ENCODE measurements at places on chromosomes 2 and 18. TPM values are rescaled to one million over a fixed set of nuclear protein-coding genes. Genes with fewer than 3 reads are reported as not detected.

SERPINB11 gene
- total RNA-seq, result not detected

DNA sequence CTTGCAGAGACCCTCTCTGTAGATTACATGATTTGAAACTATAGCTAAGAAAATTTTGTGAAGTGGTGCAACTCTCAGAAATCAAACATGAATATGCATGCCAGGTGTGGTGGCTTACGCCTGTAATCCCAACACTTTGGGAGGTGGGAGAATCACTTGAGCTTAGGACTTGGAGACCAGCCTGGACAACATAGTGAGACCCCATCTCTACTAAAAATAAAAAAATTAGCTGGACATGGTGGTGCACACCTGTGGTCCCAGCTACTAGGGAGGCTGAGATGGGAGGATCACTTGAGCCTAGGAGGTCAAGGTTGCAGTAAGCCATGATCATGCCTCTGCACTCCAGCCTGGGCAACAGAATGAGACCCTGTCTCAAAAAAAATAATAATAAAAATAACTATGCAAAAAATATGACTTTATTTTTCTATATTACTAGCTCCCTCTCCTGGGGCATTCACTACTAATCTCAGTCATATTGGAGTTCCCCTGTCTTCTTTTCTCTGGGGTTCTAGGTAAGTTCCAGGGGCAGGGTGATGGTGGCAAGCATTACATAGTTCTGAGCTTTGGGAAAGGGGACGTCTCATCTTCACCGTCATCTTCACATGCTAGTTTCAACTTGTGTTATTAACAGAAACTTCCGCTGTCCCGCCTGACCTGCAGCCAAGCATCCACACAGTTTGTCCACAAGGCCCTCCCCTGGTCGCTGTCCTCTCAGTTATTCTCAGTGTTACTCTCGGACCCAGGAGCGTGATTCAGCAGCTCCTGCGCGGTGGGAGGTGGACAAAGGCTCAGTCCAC, 96.8 kb upstream of the MBOAT2 start:
- ATAC-seq, result no peak

DNA sequence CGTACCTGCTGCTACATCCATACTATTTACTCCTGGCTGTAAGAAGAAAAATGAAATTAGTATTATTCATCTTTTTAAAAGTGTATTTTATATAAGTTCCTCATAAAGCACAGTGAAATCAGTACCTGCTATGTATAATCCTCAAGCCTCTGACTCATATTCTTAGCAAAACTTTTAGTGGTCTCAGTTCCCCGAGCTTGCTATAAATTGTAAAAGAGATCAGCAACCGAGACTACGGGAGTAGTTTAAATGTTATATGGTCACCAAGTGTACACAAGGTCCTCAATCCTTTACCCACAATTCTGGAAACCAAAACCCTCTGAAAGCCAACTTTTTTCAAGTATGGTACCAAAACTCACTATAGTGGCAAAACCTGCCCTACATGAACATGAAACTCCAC, 24.2 kb downstream of the PRPF40A start:
- no peak for ATAC-seq

GRCh38 chr2:204064119-204064518, 127.6 kb downstream of the ICOS start:
- ATAC-seq, result no peak

- ATAC-seq, result no peak
These were observed 37.1 kb upstream of the GATA6 start for GRCh38 chr18:22132258-22132657.

DNA sequence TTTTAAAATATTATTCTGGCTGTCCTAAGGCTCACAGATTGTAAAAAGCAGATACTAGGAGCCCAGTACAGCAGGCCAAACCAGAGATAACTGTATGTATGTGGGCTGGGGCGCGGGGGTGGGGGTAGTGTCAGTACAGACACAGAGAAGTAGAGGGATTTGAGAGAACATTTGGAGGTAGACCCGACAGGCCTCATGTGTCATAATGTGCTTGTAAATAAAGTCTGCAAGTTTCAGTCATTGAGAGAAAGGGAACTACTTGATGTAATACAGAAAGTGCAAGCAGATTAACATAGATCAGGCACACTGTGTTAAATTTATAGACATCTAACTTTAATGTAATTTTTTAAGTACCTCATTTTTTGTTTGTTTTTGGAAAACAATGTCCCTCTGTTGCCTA, 7.4 kb upstream of the POLI start:
- no peak for ATAC-seq

DNA sequence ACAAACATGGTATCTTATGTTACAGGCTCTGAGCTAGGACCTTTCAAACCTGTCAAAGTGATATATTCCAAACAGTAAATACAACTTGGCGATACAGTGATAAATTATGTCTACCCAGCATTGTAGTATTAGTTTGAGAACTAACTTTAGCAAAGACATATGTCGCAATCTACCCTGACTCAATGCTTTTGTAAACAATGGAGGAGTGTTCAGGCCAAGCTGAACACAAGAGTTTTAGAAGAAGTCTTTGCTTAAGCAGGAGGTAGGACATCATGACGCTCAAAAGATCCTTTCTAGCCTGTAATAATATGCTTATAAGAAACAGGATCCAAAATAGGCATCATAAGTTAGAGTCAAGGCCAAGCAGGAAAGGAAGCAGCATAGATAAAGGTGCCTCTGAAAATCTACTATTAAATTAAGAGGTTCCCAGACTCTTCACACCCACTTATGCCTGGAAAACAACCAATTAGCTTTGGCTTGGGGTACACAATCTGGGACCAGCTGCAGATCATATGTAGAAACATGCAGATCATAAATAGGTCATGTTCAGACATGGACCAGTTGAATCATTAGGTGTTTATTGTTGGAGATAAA, 132.5 kb downstream of the CSRNP3 start:
- ATAC-seq, result no peak

DNA sequence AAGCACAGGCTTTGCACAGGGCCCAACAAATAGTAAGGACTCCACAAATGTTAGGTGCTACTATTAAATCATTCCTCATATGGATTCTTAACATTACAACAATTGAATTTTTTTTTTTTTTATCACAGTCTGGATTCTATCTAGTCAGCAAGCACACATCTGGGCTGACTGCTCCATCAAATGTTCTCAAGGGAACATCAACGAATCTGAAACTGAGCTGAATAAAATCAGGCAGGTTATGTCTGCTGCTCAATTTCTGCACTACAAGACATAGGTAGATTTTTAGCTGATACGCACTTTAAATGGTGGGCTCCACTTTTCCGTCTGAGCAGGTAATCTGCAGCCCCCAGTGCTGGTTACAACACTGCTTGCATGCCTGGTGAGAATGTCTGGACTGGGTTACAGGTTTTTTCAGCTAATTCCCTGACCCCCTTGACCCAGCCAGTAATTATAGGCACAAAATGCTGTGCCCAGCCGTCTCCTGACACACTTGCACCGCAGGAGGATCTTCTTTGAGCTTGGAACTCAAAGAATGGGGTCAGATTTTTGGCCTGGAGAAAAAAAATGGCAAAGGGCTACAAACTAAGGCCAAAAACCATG, 44.6 kb downstream of the ADD2 start:
- ATAC-seq, result no peak

DNA sequence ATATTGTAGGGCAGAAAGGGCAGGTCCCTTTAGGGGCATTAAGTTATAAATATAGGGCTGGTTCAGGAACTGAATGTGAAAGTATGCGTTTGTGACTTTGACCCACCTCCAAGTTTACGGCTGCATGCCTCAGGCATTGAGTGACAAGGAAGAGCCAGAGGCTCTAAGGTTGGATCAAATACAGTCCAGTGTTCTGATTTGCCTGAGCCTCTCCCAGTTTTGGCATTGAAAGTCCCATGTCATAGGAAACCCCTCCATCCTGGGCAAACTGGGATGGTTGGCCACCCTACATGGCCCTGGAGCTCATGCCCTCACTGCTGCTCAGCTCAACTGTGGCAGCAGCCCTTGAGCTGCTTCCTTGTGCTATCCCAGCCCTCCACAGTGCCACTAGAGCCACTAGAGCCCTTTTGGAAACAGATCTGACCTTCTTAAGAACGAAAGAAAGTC, 29.9 kb downstream of the HK2 start:
- no peak for ATAC-seq

Data from motor neuron (in vitro differentiated cells).